ENCODE measurements at places on chromosomes 4 and X.

DNA sequence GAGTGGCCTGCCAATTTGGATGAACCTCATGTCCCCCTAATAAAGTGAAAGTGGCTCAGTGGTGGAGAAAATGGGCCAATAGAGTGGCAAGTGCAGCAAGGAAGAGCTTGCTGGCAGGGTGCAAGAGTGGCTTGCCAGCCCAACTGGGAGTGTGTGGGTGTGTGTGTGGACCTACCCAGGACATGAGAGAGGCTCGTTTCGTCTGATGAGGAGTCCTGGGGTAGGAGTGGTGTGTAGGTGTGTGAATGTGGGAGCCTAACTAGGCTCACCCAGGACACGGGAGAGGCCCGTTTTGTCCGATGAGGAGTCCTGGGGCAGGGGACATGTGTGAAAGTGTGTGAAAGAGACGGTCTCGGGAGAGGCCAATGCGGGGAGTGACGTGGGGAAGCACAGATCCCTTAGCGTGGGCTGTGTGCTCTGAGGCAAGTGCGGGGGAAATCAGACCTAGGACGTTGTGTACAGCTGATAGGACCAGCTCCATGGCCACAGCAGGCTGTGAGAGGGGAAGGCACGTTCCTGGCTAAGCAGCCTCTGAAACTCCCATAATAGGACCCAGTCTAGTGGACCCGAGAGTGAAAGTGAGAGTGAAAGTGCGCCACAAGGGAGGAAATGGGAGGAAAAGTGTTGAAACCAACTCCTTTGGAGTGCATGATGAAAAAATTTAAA lies 5.3 kb downstream of the GAGE10 start:
- DNase-seq, result peak; percentile 1

GRCh38 chrX:51896626-51897025 lies 3.2 kb downstream of the MAGED1 start:
- DNase-seq, result no peak

GRCh38 chr4:40840255-40840984 lies 90.7 kb downstream of the NSUN7 start:
- DNase-seq, result no peak

DNA sequence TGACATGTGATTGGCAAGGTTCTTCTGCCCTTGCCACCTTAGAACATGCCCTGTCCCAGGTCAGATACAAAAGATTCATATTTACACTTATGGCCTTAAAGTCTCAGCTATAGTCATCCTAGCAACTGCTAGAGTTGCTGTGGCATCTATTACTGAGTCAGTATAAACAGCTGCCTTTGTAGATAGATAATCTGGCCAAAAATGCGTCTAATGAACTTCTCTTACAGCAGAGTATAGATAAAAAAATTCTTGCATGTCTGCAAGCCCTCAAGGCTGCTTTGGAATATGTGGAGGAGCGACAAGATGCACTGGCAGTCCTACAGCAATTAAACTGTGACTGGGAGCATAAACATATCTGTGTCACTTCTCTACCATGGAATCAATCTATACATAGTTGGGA lies 1209.7 kb upstream of the PABPC4L start:
- DNase-seq, result no peak

DNA sequence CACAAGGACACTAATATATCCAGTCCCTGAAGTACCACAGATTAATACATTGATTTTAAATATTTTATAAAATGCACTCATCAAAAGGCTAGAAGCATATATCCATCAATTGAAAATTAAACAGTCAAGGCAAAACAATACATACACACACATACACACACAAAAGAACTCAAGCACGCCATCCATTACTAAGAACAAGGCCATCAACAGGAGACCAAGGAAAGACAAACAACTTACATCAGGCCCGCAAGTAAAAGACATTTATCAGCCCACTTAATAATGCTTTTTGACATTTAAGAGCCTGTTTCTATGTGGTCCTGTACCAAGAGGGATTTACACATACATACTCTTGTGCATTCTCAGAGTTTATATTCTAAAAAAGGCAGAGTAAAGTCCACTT lies 50.0 kb upstream of the ZNF827 start:
- DNase-seq, result no peak

- no peak for DNase-seq
Measured at GRCh38 chr4:153668647-153669046, 15.4 kb upstream of the TLR2 start.

- peak; percentile 55 for DNase-seq
Measured at GRCh38 chr4:145887241-145887991, 51.2 kb downstream of the ZNF827 start.

DNA sequence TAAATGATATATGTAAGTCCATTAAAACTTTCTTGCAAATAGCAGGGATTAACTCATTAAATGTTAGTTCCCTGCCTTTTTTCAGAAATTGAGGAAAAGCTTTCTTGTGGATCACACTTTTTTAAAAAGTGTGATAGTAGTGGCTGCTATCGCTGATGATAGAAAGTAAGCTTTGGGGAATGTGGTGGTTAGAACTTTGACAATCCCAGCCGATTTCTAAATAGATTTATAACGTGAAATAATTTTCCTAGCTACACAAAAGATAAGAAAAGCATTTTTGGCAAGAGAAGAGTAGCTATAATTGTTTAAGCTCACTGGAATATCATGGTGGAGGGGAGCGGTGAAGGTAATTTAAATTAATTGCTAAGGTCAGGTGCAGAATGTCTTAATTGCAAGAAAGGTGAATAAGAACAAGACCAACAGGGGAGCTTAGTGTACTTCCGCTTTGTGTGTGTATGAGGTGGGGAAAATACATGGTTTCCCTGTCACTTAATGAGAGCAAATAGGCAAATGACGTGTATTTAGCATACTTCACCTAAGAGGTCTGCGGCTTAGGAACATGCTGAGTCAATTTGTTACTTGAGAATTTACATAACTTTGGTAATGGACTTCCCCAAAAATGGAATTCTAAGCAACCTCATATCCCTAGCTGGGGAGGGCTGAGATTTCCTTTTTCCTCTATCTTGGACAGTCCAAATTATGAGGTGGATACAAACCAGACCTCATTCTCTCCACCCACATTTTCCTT lies 11.7 kb upstream of the IL21 start:
- DNase-seq, result no peak

GRCh38 chrX:37083880-37084279 lies 75.7 kb downstream of the FAM47C start:
- DNase-seq, result no peak

DNA sequence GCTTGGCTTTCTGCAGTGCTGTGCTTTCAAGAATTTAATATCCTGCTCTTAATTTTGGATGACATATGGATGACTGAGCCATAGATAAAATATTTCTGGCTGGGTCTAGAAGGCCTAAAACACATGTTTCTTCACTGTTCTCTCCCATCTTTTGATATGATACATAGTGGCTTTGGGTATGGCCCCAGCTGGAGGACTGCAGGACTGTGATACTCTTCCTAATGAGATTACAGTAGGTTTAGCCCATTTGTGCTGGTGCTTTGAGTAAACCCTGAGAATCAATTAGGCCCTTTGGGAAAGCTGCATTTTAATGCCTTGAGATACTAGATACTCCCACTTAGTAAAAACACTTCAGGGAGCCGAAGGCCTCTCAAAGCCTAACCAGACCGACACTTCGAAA lies 38.0 kb downstream of the KIT start:
- DNase-seq, result no peak
